Right cardiac atrium (tissue), 5 donors: ENCODE measurements at places on chromosomes 16 and 17.

DNA sequence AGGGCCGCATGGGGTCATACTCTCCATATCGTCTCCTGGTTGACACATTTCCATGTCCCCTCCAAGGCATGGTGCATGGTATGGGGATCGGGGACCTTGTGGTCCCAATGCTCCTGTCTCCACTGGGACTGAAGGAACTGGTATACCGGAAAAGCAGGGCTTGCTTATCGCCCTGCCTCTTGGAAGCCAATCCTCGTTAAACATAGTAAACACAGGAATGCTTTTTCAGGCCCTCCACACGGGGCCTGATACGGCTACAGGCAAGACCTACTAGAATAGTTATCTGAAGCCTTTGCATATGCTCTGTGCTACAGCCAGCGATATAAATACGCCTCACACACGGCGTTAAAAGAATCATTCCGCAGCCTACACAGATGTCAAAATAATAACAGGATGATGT lies 159.5 kb downstream of the SHISA9 start:
- DNase-seq: no peak

- no peak for DNase-seq
Measured at GRCh38 chr16:20355114-20355782, 2.7 kb upstream of the UMOD start.

DNA sequence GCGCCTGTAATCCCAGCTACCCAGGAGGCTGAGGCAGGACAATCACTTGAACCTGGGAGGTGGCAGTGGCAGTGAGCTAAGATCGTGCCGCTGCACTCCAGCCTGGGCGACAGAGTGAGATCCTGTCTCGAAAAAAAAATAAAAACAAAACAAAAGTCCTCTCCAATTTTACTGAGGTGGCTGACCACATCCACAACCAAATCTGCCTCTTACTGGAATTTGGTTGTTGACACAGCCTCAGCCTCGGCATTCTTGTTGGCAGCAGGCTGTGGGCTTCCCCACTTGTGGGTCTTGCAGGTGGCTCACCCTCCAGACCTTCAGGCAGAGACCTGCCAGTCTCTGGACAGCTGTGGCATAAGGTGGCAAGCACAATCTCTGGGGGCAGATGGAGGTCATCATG lies 15.6 kb downstream of the B4GALNT2 start:
- DNase-seq: no peak

GRCh38 chr17:57756951-57757350 lies 11.9 kb upstream of the CCDC182 start:
- no peak for DNase-seq
